G401 (cell line): ENCODE measurements at places on chromosomes 1 and 21. TPM values are rescaled to one million over a fixed set of nuclear protein-coding genes. Genes with fewer than 3 reads are reported as not detected.
A peak's percentile ranks its signal among the peaks of the same experiment; 100 is the strongest.

GJA9 gene
- not detected in 2 replicates for total RNA-seq

LDLRAD1 gene
- not detected in 2 replicates for total RNA-seq

EFNA4 gene
- 14.0 and 26.2 TPM in 2 replicates for total RNA-seq

FCAMR gene
- not detected in 2 replicates for total RNA-seq

- peak; percentile 95 for DNase-seq
Observed at GRCh38 chr1:114346480-114347029, 164.4 kb downstream of the TRIM33 start.

GRCh38 chr1:231515748-231516147 lies 12.7 kb upstream of the TSNAX start:
- no peak for DNase-seq

DNA sequence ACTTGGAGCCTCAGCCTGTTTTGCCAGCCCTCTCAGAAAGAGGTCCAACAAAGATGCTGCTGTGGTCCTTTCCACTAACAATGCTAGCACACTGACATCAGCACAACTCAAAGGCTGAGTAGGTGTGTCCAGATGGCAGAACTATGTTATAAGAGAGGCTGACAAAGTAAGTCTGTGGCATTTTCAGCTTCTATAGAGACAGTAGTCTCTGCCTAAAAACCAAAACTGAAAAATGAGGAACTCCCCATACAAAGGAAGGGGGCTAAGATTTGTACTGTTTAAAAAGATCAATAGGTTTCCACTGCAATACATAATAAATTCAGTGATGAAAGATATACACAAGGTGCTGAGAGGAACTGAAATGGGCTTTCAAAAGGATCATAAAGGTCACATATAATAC lies 12.3 kb downstream of the ERO1B start:
- no peak for DNase-seq

- DNase-seq, result no peak
Observed at GRCh38 chr1:182261655-182262054, 129.9 kb downstream of the GLUL start.

DNA sequence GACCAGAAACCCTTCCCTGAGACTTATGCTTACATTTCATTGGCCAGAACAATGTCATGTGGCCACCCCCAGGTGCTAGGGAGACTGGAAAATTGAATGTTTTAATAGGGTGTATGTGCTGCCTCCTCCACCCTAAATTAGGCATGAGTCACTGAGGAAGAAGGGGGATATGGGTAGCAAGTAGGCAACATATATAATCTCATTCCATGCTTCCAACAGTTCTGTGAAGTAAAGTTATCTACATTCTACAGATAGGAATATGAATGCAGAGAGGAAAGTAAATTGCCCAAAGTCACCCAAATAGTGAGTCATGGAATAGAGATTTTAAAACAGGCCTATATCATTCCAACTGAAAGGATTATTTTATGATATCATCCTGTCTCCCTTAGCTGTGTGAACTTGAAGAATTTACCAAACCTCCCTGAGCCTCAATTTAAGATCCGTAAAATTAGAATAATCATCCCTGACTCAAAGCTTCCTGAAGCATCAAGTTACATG lies 168.6 kb upstream of the FGGY start:
- DNase-seq, result no peak

DNA sequence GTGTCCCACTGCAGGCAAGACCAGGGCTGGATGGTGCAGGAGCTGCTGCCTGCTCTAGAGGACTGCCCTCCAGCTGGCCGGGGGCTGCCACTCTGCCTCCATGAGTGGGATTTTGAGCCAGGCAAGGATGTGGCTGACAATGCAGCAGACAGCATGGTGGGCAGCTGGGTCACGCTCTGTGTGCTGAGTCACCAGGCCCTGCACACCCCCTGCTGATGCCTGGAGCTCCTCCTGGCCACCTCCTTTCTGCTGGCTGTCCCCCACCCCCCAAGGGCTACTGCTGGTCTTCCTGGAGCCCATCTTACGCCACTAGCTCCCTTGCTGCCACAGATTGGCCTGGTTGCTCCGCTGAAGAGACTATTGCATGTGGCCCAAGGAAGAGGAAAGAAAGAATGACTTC lies 3.9 kb upstream of the ZSCAN20 start:
- DNase-seq, result peak; percentile 8

GRCh38 chr1:163191301-163191700 lies 11.4 kb downstream of the RGS5 start:
- no peak for DNase-seq
